8988T (cell line): ENCODE measurements at places on chromosomes 2 and 18.

GRCh38 chr18:6741232-6741663, 11.7 kb downstream of the ARHGAP28 start:
- no peak for DNase-seq

- no peak for DNase-seq
Measured at GRCh38 chr2:45510701-45511420, 100.2 kb downstream of the SRBD1 start.

GRCh38 chr2:148989882-148990493, 48.5 kb upstream of the LYPD6B start:
- peak; percentile 45 for DNase-seq

- DNase-seq, result peak; percentile 16
Measured at GRCh38 chr18:61551586-61551985, 218.4 kb downstream of the CDH20 start.

DNA sequence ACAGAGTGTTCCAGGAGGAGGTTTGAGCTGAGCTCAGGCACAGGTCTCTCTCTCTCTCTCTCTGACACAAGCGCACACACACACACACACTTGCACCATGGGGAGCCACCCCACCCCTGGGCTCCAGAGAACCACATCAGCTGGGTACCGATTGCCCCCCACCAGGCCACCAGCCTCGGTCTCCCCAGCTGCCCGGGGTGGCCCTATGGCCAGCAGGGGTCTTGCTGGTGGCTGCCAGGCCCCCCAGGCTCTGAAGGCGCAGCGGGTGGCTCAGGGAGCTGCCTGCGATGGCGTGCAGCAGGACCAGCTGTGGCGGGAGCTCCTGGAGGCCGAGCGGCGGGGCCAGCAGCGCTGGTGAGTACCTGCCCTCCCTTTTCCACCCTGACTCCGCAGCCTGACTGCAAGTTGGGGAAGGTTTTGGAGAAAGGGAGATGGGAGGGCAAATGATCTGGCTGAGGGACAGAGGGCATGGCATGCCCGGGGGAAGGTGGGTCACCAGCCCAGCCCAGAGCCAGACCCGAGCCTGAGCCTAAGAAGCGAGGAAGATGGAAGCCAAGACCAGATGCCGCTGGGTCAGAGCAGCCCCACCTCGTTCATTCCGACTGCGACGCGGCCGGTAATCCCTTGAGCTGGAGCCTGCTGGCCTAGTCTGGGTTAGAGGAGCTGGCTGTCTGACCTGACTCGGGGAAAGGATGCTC, 21.9 kb upstream of the SLC66A3 start:
- DNase-seq, result no peak

DNA sequence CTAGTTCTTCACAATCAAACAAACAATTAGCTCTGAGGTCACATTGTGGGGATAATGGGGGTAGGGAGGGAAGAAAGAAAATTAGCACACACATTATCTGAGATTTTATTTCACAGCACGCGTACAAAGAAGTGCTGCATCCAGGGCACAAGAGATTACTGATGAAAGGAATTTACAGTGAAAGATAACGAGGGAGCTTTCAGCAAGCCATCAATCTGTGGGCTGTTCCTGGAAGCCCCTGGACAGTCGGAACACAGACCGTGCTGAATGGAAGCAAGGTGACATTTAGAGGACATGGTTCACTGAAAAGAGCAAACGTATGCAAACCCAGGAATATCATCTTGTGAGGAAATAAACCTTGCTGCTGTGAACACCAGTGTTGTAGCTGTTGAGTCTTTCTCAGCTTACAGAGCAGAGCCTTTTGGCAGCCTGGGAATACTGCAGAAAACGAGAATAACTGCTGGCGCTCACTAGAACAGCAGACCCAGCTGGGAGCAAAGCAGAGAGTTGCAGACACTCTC, 63.2 kb downstream of the SCG2 start:
- no peak for DNase-seq

- DNase-seq, result no peak
Measured at GRCh38 chr2:29068513-29068912, 5.8 kb downstream of the PCARE start.

- DNase-seq, result no peak
Measured at GRCh38 chr2:210092791-210093190, 78.4 kb downstream of the KANSL1L start.

- no peak for DNase-seq
Measured at GRCh38 chr2:69306393-69306821, 80.6 kb downstream of the GFPT1 start.

DNA sequence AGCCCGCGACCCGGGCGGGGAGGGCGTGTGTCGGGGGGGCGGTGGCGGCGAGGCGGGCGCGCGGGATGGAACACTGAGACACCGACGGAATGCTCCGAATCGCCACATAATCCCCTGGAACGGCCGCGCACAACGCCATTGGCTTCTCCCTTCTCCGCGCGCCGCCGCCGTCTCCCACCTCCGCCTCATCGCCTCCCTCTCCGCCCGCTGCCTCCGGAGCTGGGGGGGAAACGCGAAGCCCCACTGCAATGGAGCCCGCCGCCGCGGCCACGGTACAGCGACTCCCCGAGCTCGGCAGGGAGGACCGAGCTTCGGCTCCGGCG, at the start of gene PHLPP1:
PHLPP1 (plus strand) TSS at position 106 of the 323 bp plus-strand sequence; CDS start at position 249, 143 bp downstream.
- DNase-seq, result no peak

DNA sequence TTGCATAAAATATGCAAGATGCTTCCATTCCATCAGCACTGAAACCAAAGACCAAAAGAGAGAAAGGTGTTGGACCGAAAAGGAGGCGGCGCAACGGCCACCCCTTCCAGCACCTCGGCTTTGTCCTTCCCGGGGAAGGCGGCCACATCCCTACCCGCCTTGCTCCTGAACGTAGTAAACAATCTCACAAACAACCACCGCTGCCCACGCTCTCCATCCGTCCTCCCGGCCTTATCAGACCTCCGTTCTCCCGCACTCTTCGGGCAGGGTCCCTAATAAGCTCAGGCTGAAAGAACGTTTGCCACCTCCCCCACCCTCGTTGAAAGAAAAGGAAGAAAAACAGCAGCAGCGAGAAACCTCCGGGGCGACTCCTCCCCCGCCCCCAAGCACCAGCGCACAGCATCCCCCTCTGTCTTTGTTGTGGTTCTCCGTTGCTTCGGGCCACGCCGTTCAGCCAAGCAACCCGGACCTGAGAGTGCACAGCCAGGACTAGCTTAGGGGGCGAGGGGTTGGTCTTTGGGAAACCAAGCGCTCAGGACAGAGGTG, 4.4 kb downstream of the EVX2 start:
- peak; percentile 34 for DNase-seq

GRCh38 chr2:136025057-136025973, 39.9 kb upstream of the DARS1 start:
- no peak for DNase-seq

DNA sequence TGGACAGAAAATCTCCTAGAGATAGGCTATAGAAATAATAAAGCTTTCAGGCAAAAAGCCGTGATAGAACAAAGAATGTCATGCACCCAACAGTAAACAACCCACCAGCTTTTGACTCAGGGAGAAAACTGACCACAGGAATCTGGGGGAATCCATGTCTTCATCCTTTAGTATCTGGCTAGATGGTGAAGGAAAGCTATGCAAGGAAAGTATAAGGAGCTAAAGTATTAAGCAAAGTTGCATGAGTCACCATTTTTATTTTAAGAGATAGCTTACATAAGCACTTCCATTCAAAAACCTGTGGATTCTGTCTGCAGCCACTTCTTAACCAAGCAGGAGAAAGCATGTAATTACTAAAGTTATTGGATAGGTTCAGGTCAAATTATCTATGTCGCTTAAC, 363.8 kb downstream of the LRP1B start:
- no peak for DNase-seq

GRCh38 chr2:144439993-144440392, 79.9 kb downstream of the ZEB2 start:
- DNase-seq, result no peak
